Stimulated activated CD8-positive, alpha-beta memory T cell treated with anti-CD3 and anti-CD28 coated beads, Interleukin-7, amount 100 ng/mL, for 1 hour (primary cell): ENCODE measurements at places on chromosomes 6 and 20.

- no peak for DNase-seq
These were observed 50.5 kb upstream of the PRDM1 start for GRCh38 chr6:106035655-106036054.

DNA sequence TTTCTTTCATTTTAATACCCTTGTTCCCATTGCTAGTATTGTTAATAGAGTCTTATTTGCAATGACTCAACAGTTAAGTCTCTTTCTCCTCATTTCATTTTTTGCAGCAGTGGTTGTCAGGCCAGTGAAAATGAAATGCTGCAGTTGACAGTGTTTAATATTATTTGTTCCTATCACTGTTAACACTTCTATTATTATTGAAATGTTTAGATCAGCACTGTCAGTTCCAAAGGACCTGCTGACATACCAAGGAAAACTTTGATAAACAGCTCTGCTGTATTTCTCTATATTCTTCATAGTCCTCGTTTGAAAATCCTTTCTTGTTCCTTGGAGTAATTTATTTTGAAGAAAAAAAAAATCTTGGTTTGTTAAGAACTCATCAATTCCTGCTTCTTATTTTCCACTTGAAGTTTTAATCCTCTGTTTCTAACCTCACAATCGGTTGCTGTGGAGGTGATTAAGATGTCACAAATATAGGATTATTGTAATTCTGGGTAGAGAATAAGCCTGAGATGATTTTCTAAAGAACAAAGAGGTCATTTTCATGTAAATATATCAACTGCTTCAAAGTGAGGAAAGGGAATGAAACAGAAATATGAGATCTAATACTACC lies 1065.9 kb upstream of the CITED2 start:
- DNase-seq, result no peak

DNA sequence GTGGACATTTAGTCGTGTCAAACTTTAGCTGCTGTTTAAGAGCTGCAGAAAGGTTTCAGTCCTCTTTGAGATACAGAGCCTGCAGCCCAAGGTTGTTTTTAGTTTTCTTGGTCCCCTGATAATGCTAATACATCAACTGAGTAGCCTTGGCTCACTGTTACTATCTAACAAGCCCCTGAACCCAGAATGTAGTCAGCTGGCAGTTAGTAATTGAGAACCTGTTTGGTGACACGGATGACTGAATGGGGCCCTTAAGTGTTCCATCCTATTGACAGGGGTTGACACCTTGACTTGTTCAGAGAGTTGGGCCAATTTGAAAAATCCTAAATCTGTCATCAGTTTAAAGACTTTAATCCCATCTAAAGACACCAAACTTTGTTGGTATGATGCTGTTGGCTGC lies 2.8 kb downstream of the RTN4IP1 start:
- DNase-seq, result no peak

- DNase-seq, result no peak
These were observed 29.7 kb downstream of the ERGIC3 start for GRCh38 chr20:35571555-35571954.

DNA sequence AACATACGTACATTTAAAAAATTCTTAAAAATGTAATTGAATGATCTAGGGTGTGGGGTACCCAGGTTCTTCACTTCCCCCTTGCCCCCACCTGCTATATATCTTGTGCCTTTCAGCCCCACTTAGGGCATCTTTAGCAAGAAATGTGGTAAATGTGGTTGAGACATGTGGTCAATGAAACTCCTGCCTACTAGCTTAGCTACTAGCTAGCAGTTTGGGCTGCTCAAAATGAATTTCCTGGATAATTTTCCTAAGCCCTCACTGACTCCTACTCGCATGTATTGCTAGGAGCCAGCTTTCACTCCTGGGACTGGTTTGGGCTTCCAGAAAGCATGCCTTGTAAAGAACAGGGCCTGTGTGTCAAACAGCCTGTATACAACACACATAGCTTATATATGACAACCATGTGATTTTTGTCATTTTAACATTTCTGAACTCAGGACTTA lies 257.3 kb downstream of the ATXN1 start:
- DNase-seq, result no peak

DNA sequence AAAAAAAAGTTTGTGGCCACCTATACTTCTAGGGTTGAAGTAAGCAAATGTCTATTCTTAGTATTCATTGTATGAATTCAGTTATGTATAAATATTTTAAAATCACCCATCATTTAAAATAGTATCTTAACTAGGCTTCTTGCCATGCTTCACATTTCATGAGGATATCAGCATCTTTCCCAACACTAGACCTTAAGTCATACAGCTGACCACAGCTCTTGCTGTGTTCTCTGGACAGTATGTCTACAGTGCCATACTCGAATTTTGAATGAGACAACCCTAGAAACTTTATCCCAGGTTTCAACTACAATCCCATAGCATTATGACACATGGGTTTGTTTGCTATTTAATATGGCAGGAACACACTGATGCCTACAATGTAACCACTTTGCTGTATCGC lies 5.2 kb downstream of the TXNDC5 start:
- no peak for DNase-seq

DNA sequence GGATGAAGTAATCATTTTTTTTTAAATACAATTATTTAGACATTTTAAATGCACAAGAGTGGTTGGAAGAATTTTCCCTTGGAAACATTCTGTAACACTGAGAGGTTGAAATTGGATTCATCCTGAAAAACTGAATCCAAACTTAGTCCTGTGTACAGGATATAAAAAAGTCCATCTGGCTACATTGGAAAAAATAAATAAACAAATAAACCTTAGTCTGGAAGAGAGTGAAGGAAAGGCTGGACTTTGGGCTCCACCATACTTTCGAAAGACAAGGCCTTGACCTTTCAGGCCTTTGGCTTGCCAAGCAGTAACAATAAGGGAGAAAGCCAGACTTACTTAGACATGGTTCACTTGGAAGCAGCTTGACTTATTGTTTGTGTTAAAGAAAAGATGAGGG lies 664.3 kb downstream of the TENT5A start:
- no peak for DNase-seq

DNA sequence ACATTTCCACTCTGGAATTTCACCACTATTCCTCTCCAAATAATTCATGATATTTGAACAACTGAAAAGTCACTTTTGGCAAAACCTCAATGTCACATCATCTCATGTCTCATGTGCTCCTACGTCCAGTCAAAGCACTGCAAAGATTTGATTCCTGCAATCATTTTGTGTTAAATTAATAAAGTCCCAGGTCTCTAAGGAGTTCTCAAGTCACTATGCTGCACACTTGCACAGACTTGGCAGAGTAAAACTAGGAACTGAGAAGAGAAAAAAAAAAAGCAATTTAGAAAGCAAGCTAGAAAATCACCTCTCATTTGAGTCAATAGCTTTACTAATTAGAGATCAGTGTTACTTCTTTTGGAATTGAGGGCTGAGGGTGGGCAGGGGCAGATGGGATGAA lies 11.2 kb downstream of the TBX18 start:
- DNase-seq, result no peak

DNA sequence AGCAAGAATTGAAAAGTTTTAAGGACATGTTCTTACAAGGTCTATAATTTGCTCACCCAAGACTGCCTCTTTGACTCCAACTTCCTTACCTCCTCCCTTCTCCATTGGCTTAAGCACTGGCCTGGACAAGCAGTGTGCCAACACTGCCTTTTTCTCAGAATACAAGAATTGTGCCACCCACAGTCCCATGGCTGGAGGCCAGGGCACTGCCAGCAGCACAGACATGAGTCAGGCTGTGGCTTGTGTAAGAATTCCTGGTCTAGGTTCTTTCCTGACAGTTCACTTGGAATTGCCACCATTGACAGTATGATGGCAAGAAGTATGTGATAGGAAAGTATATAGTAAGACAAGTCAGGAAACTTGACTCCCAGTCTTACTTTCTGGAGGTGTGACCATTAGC lies 202.7 kb upstream of the MARCKS start:
- no peak for DNase-seq

GRCh38 chr6:38459291-38459690 lies 180.4 kb downstream of the BTBD9 start:
- no peak for DNase-seq
